ENCODE measurements at places on chromosomes 1 and 21. TPM values are rescaled to one million over a fixed set of nuclear protein-coding genes. Genes with fewer than 3 reads are reported as not detected.

GRCh38 chr1:36818771-36819170 lies 215.5 kb downstream of the GRIK3 start:
- DNase-seq = no peak

- DNase-seq = peak; percentile 74
Observed at GRCh38 chr1:150149271-150150132, at the start of gene PLEKHO1. PLEKHO1 (plus strand) TSS chr1:150149916; CDS start chr1:150150258, 342 bp downstream.

GRCh38 chr1:224666078-224666477 lies 50.0 kb downstream of the CNIH3 start:
- no peak for DNase-seq

DNA sequence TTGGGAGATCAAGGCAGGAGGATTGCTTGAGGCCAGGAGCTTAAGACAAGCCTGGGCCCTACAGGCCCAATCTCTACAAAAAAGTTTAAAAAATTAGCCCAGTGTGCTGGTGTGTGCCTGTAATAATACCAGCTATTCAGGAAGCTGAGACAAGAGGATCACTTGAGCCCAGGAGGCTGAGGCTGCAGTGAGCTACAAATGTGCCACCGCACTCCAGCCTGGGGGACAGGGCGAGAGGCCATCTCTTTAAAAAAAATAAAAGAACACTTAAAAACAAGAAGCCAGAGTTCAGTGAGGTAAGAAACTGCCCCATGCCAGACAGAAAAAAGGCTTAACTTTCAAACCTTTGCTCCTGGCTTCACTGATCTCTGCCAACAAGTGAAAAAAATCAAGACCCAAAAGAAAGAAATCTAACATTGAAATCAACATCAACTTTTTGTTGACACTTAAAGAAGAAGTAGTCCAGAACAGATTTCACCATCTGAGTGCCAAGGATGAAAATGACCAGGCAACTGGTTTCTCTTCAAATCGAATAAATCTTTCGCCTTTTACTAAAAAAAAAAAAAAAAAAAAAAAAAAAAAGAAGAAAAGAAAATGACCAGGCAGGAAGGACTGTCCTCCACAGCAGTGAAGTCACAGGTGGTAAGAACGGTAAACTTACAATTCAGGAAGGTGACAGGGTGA lies 51.2 kb downstream of the SLC45A1 start:
- no peak for DNase-seq

GRCh38 chr1:87953732-87954344 lies 625.2 kb downstream of the LMO4 start:
- DNase-seq = peak; percentile 35

DNA sequence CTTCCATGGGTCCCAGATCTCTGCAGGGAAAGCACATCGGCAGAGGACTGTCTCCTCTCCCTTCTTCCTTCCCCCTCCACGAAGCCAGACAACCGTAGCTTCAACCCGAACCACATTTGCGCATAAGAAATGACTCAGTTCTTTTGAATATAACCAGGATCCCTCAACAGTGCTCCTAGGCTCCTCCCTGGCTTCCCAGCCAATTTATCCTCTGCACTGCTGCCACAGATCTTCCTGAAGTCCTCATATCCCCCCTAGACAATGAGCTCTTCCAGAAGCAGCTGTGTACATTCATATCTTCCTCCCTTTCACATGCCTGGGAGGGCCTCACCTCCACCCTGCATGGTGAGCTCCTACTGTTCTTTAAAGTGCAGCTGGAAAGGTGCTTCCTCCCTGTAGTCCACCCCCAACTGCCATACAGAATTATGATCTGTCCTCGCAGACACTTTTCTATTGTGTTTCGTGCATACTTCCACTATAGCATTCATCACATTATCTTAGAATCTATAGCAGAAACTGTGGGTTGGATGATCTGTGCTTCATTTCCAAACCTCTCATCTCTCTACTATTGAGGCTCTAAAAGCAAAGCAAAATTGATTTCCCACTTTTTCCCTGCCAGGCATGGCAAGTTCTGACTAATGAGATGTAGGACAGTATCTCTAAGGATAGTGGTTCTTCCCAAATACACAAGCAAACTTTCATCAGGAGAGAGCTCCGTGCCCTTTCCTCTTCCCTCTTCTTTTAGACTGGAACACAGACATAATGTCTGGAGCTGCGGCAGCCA lies 179.3 kb upstream of the HMGB4 start:
- no peak for DNase-seq

DNA sequence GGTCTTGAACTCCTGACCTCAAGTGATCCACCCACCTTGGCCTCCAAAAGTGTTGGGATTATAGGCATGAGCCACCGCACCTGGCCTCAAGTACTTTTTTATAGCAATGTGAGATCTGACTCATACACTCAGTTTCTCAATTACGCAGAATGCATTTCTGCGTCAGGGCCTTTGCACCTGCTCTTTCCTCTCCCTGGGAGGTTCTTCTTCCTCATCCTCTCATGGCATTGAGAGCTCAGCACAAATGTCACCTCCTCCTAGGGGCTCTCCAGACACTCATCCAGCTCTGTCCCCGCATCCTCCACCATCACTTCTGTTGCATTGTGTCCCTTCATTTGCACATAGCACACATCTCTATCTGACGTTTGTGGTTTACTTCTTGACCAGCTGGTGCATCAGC lies 418.8 kb downstream of the PTPRU start:
- no peak for DNase-seq

- no peak for DNase-seq
Observed at GRCh38 chr1:170765712-170766330, 101.9 kb downstream of the PRRX1 start.

The TNFRSF14 gene
- 163 TPM for total RNA-seq

The OR2T11 gene
- total RNA-seq = not detected

The GJC2 gene
- total RNA-seq = 2.8 TPM

The KCNE2 gene
- not detected for total RNA-seq

The MIXL1 gene
- total RNA-seq = not detected

The DENND2D gene
- total RNA-seq = 222 TPM
